Kidney epithelial cell (primary cell): ENCODE measurements at places on chromosomes 1 and 21. TPM values are rescaled to one million over a fixed set of nuclear protein-coding genes. Genes with fewer than 3 reads are reported as not detected.

DNA sequence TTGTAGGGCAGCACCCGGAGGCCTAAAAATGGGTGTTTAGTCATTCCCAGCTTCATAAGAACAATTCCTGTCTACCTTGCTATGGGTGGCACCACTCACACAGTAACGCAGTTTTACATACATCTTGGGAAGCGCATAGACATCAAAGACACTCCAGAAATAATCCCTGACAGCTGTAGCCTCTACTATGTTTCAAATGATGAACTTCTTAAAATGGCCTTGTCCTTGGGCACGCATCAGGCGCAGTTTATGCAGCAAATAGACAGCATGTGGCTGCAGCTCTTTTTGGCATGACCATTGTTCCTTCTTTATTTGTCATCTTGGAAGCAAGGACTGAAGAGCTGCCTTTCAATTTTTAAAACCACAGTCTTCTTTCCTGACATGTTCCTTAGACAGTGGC lies 77.6 kb upstream of the CACYBP start:
- DNase-seq: no peak

DNA sequence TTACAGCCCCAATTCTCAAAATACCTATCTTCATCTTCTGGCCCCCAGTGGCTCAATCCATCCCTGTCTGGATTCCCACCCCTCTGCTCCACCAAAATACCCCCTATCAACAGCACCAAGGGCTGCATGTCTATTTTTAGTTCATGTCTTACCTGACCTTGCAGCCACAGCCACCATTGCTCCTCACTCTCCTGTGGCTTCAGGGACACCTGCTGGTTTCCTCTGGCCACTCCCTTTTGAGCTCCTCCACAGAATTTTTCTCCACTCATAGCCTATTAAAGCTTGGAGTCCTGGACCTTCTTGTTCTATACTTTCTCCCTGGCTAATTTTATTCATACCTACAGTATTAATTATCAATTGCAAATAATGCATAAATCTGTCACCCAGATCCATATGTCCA lies 125.3 kb upstream of the NGF start:
- DNase-seq: no peak

The OR2L2 gene
- total RNA-seq: not detected in 2 replicates

GRCh38 chr1:7508052-7508933 lies 262.8 kb upstream of the VAMP3 start:
- no peak for DNase-seq

DNA sequence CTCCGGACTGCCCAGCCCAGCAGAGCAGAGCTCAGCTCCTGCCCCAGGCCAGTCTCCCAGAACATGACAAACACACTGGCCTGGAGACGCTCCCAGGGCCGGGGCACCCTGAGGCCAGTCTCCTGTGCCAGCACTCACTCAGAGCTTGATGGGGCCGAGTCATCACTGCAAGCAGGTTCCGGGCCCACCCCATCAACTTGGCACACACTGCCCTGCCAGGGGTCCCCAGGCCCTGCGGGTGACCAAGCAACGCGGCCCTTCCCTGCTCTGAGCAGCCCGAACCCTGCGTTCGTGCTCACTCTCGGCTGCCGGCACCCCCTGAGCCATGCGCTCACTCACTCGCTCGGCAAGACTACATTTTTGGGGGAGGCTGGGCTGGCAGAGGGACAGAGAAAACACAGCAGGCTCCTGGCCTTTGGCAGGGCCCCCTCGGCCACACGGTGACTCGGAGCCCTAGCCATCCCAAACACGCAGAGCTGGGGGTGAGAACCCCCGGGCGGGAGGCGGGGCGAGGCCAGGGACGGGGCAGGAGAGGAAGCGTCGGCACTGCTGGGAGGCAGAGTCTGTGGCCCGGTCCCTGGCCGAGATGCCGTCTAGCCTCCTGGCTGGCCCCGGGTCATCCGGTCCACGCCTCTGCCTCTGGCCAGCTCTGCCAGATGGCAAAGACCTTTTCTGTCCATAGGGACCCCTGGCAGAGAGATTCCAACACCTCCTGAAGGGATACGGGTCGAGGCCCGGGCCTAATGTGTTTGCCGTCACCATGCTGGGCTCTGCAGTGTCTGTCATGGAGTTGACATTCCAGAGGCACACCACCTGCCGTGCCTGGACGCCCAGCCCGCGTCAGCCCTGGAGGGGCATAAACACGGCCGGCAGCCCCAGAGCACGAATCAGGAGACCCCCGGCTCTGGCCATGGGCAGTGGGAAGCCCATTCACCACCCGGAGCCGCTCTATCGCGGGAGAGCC lies 68.0 kb downstream of the MEGF6 start:
- DNase-seq: peak; percentile 10

DNA sequence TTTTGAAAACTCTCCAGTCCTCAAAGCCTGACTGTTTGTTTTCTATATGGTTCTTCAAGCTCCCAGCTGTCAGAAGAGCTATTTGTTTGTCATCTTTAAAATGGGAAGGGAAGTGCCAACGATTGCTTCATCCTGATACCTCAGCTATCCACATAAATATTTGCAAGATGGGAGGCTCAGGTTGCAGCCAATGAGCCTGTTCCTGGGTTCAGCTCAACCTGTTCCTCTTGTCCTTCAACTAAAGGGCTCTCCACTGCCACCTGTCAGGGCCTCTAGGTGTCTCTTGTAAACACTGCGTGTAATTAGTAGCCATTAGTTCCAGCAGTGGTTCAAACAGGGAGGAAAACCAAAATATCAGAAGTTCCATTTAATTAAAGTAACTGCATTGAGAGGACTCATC lies 445.1 kb downstream of the AJAP1 start:
- no peak for DNase-seq

The NBPF12 gene
- total RNA-seq: 13.7 and 13.8 TPM in 2 replicates
